GM10248 (cell line): ENCODE measurements at places on chromosomes 7 and 10.

GRCh38 chr7:156897673-156898072 lies 4.7 kb upstream of the LMBR1 start:
- DNase-seq: no peak

- DNase-seq: no peak
These were observed 146.6 kb downstream of the BMS1 start for GRCh38 chr10:42929236-42929635.

DNA sequence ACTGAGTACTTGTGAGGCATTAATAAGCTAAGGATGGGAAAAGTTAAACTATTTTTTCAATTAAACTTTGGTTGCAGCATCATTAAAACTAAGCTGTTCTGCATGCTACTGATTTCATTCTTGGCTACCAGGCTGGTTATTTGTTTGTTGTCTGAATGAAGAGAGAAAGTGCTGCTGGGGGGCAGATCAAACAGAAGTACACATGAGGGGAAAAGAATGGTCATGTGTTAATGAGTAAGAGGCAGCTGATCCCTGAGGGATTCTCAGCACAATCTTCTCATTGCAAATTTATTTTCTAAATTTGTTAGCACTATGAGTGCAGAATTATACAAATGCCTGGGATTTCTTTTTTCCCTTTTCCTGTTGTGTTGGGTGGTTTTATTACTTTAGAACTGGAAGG lies 213.2 kb upstream of the HPS1 start:
- no peak for DNase-seq

DNA sequence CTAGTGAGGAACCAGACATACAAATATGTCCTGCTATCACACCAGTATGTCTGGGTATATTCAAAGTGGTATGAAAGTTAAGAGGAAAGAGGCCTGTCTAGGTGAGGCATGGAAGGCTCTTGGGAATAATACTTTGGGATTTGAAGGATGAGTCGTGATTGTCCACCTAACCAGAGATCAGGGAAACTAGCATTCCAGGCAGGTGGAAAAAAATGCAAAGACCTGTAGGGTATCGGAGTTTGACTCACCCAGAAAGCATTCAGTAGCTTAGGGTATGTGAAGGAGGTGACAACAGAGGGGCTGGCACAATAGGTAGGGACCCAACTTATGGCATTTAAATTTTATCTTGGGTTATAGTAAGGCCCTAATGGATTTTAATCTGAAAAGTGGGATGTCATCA lies 950 bp upstream of the GCC1 start:
- DNase-seq: no peak

DNA sequence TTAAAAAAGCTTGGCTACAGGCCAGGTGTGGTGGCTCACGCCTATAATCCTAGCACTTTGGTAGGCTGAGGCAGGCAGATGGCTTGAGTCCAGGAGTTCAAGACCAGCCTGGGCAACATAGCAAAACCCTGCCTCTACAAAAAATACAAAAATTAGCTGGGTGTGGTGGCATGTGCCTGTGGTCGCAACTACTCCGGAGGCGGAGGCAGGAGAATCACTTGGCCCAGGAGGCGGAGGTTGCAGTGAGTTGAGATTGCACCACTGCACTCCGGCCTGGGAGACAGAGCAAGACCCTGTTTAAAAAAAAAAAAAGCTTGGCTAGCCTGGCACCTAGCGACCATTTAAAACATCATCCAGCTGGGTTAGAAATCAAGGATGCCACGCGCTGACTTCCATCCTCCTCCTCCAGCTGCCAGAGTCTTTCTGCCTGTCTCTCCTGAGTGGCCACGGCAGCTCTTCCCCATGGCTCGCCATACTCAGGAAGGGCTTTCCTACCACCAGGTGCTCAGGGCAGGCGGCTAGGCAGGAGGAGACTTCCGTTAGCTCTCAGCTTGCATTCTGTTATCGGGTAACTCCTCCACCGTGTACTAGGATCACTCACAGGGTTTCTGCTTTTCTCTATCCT lies 45.0 kb downstream of the DENND2A start:
- no peak for DNase-seq

GRCh38 chr10:124388476-124388822 lies 30.3 kb downstream of the OAT start:
- DNase-seq: no peak

DNA sequence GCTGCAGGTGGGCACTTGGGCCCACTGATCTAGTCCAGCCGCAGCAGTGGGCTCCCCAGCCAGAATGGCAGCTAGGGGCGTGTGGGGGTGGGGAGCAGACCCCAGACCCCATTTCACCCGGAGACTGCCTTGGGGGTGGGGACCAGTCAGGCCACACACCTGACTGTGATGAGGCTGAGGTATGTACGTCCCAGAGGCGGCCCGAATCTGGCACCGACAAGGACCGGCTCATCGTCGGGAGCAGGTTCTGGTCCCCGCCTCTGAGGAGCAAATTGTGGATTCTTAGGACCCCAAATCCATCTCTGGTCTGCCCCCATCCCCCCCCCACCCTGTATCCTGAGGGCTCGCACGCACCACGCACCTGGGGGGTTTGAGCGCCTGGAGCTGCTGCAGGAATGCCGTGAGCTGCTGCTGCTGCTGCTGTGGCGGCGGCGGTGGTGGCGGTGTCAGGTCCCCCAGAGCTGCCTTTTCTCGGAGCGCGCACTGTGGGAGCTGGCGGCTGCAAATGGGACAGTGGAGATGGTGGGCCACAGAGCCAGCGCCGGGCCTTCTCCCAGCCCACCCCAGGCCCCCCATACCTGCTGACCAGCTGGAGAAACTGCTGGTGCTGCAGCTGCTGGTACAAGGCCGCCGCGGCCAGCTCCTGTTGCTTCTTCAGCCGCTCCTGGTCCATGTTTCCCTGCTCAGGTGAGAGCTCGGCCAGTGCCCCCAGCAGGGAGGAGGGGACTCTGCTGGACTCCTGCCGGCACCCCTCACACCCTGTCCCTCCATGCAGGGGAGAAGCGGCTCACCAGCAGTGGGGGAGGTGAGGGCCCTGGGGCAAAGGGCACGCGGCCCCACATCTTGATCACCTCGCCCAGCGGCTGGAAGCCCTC lies 10.2 kb downstream of the GIGYF1 start:
- DNase-seq: no peak

DNA sequence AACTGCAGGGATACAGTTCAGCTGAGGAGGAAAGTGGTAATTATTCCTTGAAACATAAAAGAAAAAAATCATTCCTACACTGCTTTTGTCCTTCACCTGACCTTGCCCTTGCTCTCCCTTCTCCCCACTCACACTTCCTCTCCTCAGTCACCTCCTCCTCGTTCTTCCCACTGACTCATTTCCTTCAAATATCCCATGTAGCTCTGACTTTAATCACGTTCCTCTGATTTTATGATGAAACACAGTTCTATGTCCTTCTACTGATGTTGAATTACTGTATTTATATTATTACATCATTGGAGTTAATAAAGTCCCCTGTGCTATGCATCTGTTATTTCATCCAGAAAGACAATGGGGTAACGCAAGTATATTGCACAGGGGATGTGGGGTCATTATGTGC lies 575.6 kb downstream of the POM121L12 start:
- DNase-seq: no peak

GRCh38 chr10:6561552-6561951 lies 18.5 kb downstream of the PRKCQ start:
- no peak for DNase-seq

GRCh38 chr7:76054123-76055120 lies 6.5 kb downstream of the MDH2 start:
- no peak for DNase-seq

GRCh38 chr7:128937271-128937646 lies 468 bp upstream of the IRF5 start:
- no peak for DNase-seq

DNA sequence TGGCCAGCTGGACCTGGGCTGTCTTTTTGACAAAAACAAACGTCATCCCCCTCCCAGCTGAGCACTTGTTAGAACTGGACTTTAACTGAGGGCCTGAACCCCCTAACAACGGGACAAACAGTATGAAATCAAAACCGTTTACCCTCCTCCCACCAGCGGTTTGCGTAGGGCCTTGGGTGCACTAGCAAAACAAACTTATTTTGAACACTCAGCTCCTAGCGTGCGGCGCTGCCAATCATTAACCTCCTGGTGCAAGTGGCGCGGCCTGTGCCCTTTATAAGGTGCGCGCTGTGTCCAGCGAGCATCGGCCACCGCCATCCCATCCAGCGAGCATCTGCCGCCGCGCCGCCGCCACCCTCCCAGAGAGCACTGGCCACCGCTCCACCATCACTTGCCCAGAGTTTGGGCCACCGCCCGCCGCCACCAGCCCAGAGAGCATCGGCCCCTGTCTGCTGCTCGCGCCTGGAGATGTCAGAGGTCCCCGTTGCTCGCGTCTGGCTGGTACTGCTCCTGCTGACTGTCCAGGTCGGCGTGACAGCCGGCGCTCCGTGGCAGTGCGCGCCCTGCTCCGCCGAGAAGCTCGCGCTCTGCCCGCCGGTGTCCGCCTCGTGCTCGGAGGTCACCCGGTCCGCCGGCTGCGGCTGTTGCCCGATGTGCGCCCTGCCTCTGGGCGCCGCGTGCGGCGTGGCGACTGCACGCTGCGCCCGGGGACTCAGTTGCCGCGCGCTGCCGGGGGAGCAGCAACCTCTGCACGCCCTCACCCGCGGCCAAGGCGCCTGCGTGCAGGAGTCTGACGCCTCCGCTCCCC lies at the start of gene IGFBP1:
Gene IGFBP1 (plus strand): TSS at position 304 of the 808 bp plus-strand sequence. CDS start 165 bp downstream, at position 469.
- no peak for DNase-seq

- no peak for DNase-seq
These were observed 12.3 kb downstream of the SFXN3 start for GRCh38 chr10:101043363-101043707.

DNA sequence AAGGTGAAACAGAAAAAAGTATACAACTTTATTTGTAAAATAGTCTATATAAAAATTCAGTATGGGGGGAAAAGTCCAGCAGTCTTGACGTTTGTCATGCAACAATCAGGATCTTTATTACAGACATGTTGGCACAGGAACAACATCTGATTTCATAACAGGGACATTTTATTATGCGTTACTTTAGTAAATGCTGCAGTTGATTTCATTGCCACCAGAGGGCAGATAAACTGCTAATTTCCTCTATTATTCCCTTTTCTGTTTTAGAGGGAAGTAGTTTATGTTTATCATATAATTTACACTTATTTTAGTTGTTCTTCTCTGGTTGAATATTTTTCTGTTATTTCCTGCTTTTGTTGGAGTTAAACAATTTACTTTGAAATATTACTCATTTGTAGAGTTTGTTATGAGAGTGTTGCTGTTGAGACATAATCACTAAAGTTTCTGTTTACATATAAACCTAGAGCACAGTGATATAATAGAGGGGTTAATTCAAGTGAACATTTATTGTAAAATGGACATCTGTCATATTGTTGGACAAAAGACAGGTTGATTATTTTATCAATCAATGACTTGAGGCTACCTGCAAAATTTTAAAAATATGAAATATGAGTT lies 3.3 kb downstream of the PLXDC2 start:
- DNase-seq: peak; percentile 29

- DNase-seq: no peak
These were observed 12.5 kb downstream of the GDI2 start for GRCh38 chr10:5800782-5801181.

DNA sequence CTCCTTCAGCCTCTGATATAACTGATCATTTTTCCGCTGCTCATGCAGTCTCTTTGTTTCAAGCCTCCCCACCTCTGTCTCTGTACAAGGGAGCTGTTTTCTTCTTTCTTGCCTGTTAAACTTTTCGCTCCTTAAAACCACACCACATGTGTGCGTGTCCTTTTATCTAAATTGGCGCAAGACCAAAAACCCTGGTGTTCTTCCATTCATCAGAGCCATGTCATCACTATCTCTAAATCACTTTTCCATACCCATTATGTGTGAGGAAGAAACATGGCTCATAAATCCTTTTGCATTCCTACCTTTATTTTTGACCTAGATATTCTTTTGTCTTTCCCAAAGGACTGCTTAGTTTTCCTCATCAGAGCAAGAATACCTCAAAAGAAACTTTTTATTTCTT lies 239.0 kb upstream of the IMMP2L start:
- DNase-seq: no peak

GRCh38 chr7:151115121-151115835 lies 29.0 kb downstream of the AGAP3 start:
- no peak for DNase-seq

DNA sequence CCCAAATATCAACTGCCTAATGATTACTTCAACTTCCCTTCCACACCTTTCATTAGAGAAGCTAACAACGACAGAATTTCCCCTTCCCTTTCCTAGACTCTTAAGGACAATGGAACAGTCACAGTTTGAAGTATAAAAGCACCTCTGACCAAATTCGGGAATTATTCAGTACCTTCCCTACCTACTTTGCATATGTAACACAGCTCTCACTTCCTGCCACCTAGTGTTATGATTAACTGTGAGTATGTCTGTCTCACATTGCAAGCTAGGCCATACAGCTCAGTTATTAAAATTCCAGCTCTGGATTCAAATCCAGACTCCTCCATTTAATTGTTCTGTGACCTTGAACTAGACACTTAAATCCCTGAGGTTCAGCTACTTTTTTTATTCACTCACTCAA lies 44.8 kb upstream of the HPSE2 start:
- DNase-seq: no peak

GRCh38 chr10:114420811-114421485 lies 16.6 kb upstream of the AFAP1L2 start:
- DNase-seq: no peak

- DNase-seq: no peak
These were observed 35.6 kb downstream of the CDH23 start for GRCh38 chr10:71432101-71432905.

DNA sequence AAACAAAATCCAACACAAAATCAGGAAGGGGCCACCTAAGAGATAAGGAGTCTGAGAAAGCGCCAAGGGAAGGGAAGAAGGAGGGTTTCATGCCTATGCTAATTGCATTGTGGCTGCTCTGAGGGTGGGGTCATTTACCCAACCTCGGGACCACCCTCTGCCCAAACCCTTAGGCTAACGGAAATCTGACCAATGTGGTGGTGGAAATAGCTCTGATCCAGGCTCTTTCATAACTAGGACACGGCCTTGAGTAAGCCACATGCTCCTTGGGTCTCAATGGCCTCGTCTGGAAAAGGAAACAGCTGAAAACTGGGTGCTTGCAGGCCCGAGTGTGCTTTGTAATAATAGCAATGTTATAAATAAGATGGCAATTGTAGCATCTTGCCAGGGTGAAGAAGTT lies 14.9 kb upstream of the SRGN start:
- DNase-seq: no peak

DNA sequence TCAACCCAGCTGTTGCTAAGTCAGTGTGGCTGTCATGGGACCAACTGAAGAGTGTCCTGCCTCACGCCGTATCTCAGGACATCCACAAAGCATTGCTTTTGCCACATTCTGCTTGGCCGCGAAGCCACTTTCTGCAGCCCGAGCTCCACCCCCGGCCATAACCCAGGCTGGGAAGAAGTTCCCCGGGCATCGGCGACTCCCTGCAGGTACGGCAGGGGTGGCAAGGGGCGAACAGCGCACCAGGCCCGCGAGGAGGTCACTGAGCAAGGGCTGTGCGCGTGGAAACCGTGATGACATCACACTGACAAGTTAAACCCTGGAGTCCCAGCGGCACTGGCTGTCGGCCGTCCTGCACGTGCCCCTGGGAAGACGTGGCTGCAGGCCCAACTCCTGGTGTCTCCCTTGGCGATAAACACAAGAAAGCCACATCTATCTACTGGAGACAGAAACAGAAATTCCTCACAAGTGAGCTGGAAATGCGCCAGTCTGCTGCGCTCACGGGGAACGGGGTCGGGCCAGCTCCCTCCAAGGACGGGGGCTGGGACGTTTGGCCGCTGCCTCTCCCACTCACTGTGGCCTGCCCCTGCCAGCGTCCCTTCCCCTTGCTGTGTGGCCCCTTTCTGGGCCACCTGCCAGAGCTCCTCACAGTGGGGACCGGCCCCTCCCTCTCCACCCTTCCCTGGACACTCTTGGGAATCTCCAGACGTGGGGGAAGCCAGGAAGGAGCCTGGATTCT lies 326.3 kb downstream of the DNAJB6 start:
- no peak for DNase-seq
